ENCODE measurements at places on chromosomes 2 and 18.

- DNase-seq: no peak
Observed at GRCh38 chr2:109324861-109325260, 195.9 kb downstream of the SH3RF3 start.

- DNase-seq: no peak
Observed at GRCh38 chr2:241821460-241822263, 12.7 kb downstream of the NEU4 start.

DNA sequence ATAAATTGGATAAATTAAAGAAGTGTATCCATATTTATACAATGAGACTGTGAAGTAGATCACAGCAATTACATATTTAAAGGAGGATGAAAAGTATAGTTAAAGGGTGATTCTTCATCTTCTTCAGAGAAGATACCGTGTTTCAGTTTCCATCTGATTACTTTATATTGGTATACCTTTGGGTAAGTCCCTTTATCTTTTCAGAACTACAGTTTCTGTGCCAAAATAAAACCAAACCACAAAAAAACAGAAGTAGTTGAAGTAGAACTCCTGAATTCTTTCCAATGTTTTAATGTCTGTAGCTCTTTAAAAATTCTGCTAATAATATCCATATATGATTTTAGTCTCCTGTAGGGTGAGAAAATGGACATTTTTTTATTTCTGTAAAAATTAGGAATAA lies 231.2 kb upstream of the LINC00305 start:
- DNase-seq: no peak

DNA sequence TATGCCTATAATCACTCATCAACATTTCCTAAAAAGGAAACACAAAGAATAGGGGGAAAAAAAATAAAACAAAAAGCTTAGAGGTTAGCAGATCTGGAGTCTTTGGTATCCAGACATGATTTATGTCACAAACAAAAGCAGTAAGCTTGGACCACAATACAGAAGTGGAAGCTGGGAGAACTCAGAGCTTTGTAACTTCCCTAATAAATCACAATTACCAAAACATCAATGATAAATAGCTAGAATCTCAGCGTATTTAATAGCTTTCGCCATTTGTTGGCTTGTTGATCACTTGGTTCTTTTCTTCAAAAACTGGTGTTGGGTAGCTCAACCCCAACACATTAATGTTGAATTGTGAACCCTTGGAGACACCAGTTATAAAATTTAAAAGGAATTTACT lies 392.5 kb downstream of the IRS1 start:
- DNase-seq: no peak

- no peak for DNase-seq
Observed at GRCh38 chr2:127314193-127314988, 20.4 kb upstream of the ERCC3 start.

GRCh38 chr2:141957321-141957720 lies 173.5 kb downstream of the LRP1B start:
- no peak for DNase-seq

DNA sequence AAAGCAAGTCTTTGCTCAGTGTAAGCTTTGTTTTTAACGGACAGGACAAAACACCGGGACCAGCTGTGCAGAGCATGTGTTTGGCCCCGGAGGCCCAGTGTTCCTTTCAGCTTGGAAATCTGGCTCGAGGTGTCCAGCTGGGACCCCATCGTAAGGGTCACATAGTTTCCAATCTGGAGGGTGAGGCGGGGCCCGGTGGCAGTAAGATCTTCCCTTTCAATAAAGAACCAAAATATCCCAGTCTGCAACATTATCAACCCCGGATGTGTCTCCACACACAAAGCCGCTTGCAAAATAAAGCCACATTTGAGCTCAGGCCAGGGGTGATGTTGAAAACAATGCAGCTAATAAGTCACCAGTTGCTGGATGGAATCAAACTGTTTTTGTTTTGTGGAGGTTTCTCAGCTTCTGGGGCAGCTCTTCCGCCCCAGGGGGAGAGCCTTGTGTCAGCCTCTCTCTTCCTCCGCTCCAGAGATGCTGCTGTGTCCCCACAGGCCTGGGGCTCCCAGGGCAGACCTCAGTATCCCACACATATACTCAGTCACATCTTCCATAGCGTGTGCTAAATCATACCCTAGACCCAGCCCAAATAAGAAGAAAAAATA lies 138.6 kb upstream of the GLI2 start:
- DNase-seq: no peak

DNA sequence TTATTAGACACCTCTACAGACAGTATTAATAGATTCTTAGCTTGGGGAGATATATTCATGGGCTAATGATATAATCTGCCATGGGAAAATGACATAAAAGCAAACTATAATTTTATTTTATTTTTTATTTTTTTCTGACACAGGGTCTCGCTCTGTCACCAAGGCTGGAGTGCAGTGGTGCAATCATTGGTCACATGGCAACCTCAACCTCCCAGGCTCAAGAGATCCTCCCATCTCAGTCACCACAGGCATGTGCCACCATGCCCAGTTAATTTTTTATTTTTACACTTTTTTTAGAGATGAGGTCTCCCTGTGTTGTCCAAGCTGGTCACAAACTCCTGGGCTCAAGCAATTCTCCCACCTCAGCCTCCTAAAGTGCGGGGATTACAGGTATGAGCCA lies 39.3 kb downstream of the RTN4 start:
- no peak for DNase-seq
